ENCODE measurements at places on chromosomes 2 and 18.
A peak's percentile ranks its signal among the peaks of the same experiment; 100 is the strongest.

- no peak for DNase-seq
These were observed 26.4 kb upstream of the PGAP1 start for GRCh38 chr2:196952936-196953335.

- no peak for DNase-seq
These were observed 58.4 kb downstream of the LRPPRC start for GRCh38 chr2:43937269-43937820.

- DNase-seq, result no peak
These were observed 163.6 kb upstream of the TMEM200C start for GRCh38 chr18:6058941-6059340.

DNA sequence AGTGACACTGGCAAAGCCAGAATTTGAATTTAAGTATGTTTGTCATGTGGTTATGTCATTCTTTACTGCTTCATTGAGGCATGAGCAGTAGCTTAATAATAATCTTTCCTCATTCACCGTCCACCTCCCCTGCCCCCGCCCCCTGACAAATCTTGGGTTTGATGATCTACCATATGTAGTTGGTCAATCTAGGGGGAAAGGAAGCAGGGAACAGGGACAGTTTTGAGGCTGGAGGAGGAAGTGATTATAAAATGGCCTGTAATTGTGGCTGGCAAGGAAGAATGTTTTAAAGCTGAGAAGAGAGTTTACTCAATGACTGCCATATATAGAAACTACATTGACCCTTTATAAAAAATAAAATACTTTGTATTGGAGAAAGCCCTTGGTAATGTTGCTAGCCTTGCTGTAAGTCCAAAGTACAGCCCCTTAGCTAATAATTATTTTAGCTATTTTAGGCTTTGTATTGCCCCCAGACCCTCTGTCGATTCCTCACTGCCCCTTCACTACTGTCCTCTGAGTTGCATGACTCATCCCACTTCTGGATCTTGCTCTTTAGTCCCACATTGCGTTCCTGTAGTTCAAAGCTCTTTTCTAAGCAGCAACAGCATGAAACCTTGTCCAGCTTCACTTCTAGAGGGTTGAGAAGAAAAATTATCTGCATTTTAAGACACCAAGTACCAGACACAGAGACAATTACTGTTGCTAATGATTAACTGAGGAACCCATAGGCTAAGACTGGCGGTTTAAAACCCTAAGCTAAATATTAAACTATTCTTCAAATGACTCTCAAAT lies 38.4 kb downstream of the PELI1 start:
- no peak for DNase-seq

GRCh38 chr18:8854962-8855361 lies 149.6 kb downstream of the MTCL1 start:
- DNase-seq, result no peak

GRCh38 chr2:231821908-231822307 lies 35.7 kb downstream of the COPS7B start:
- DNase-seq, result no peak

DNA sequence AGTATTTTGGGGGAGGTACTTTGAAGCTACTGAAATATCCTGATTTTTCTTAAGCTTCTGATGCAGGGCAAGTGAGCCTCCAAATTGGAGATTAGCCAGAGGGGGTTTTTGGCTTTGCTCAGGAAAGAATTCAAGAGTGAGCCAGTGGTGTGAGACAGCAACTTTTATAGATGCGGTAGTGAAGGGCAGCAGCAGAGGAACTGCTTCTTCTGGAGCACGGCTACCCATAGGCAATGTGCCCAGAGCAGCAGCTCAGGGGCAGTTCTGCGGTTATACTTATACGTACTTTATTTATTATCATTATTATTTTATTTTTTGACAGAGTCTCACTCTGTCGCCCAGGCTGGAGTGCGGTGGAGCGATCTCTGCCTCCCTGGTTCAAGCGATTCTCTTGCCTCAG lies 19.8 kb upstream of the NT5DC4 start:
- DNase-seq, result no peak

DNA sequence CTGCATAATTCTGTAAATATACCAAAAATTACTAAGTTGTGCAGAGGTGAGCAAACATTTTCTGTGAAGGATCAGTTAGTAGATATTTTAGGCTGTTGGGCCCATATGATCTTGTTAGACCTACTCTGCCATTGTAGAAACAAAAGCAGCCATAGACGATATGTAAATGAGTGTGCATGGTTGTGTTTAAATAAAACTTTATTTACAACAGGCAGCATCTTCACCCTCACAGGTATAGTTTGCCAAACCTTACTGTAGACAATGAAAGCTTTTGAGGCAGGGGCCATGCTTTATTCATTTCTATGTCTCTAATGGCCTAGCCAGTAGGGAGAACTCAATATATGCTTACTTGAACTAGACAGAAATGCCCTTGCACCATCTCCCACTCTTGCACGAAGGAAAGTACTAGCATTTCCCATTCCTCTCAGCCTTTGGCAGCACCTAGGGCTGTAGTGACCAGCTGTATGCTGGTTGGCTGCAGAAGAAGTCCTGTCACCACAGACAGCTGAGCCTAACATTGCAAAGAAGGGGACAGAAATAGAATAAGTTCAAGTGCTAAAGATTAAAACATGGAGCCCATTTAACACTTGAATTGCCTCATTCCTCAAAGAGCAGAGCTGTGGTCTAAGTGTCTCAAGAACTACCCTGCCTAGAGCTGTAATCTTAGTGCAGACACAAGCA lies 305.1 kb upstream of the MGAT5 start:
- DNase-seq, result no peak

DNA sequence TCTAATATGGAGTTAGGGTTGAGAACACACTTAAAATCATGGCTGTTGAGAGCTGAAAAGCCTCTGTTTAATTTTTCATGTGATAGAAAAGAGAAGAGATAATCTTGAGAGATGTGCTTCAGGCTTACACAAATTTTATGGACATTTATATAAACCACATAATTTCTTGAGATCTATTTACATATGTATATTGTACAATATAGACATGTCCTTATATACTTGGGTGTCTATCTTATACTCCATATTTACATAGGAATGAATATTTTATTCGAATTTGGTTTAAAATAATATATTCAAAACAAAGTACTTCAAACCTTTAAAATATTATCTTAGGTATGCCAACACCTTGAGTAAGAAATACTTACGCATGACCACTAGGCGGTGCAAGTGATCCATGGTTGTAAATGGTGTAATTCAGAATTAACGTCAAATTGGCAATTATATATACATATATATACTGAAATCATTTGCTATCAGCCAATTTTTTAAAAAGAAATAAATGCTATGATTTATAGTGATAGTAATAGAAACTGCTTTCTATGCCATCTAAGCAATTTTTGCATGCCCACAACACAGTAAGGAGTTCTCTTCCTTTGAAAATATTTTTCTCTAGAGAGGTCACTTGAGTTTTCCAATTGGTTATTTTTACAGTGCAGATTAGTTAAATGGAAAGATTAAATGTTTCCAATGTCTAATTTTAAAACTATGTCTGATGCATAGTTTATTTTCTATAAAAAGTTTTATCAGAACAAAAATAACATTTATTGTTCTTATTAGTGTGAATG lies 37.6 kb upstream of the SPAG16 start:
- no peak for DNase-seq

- no peak for DNase-seq
These were observed 36.0 kb upstream of the ZNF396 start for GRCh38 chr18:35413163-35413511.

GRCh38 chr2:30584116-30584515 lies 137.1 kb downstream of the LCLAT1 start:
- peak; percentile 6 for DNase-seq

- no peak for DNase-seq
These were observed 79.8 kb downstream of the CIB4 start for GRCh38 chr2:26561376-26561775.

GRCh38 chr2:126886211-126886915 lies 12.3 kb upstream of the TEX51 start:
- no peak for DNase-seq

GRCh38 chr2:31937741-31938140 lies 73.1 kb downstream of the MEMO1 start:
- no peak for DNase-seq

- DNase-seq, result no peak
These were observed 1368.4 kb upstream of the CELF4 start for GRCh38 chr18:38933910-38934510.

DNA sequence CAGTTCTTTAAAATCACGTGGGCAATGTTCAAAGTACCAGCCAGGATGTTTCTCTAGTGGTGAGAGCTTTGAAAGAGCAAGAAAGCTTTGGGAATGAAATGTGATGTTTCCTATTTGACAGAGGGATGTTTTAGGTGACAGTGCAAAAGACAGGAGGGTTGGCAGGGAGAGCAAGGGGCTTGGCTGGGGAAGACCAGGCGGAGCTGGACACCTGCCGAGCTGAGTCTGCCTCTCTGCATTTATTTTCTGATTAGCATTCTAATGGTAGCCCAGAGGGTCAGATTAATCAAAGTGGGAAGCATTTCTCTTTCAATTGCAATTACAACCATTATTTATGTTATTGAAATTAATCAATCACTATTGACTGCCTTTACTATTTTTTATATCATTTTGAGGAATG lies 145.4 kb upstream of the RAB12 start:
- no peak for DNase-seq

DNA sequence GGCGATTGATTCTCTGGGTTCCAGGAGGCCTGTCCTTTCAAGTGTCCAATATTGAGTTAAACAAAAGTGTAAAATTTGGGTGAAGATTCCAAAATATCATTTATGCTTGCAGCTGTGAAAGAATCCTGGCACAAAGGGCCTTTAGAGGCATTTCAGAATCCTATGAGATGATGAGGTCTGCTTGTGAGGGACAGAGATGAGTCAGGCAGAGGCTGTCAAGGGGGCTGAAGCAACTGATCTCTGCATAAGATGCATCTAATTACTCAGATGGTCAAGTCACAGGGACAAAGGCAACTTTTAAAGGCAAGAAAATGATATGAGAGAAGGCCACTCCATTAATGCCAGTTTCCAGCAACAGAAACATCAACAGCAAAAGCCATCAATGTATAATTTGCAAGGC lies 78.8 kb downstream of the FHOD3 start:
- DNase-seq, result no peak

DNA sequence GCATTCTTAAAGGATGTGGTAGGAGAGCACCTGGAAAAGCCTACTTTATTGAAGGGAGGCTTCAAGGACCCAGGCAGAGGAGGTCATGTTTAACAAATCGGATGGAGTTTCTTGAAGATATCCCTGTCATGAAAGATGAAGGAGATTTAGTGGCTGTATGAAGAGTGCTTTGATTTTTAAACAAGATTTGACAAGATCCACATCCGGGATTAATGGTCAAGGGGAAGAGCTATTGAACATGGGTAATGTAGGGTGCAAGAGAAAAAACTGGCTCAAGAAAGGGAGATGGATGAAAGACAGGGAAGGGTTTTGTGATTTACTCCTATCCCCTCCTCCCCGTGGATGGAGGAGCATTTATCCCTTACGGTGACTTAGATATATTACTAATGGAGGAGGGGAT lies 113.1 kb upstream of the OSR1 start:
- no peak for DNase-seq

DNA sequence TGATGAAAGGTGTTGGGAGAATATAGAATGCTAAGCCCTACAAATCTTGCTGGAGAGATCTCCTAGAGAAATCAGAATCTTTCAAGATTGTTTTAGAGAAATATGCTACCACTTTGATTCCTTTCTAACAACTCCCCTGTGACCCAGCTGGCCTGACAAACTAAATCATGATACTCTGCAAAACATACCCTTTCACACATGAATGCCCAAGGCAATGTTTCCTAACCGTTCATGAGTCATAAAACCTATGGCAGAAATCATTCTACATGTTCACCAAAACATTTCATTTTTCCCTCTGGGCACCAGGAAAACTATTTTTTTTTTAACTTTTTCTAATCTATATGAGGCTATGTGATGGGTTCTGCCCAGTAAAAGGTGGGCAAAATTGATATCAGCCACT lies 77.8 kb upstream of the SETBP1 start:
- no peak for DNase-seq

GRCh38 chr2:205696331-205696926 lies 14.1 kb downstream of the NRP2 start:
- no peak for DNase-seq

DNA sequence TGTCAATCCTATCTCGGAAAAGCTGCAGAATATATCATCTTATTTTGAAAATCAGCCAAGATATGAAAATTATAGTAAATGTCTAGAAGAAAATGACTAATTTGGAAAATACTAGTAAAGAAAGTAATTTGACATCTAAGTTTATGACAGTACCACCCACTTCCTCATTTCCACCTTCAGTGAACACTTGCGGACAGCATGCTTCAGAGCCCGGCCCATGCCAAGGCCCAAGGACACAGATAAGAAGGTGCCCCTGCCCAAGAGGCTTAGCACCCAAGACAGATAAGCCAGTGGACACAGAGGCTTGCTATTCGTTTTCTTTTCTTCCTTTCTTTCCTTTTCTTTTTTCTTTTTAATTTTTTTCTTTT lies 4.8 kb upstream of the KCNG2 start:
- peak; percentile 53 for DNase-seq

DNA sequence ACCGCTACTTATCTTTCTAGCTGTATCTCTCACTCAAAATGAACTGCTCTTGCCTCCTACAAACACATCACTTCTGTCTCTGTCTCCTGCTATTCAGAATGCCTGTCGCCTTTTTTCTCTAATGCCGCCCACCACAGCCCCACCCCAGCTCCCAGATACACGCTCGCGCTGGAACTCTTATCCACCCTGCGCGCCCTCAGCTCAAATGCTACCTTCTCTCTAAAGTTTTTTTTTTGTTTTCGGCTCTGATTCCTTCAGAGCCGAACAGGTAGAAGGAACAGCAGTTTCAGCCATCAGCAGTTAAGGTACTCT lies 3.9 kb upstream of the SOS1 start:
- DNase-seq, result no peak

DNA sequence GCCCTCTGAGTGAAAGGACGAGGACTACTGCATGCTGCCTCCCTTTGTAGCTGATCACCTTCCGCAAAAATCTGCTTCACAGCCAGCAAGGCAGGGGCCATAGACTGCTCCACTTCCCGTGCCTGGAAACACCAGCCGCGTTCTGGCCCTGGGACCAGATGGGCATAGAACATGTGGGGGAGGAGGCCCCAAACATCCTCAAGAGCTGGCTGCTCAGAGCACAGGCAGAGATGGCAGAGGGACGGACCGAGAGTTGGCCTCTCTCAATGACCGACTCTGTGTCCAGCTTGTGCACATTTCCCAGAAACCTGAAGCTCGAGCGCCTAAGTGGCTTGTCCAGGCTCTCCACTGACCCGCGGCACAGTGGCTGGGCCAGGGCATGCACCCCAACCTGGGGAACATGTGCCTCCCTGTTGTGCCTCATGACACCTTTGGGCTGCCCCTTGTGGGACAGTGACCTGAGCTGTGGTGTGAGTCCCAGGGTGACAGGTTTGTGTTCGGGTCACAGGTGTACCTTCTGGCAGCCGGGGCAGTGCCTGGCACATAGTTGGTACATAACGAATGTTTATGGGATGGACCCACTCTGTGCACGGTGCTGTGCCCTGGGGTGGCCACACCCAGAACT lies 9.1 kb downstream of the KCNF1 start:
- no peak for DNase-seq

- DNase-seq, result no peak
These were observed 598.4 kb downstream of the FBXO15 start for GRCh38 chr18:73549236-73549635.

GRCh38 chr18:51273437-51273836 lies 76.0 kb upstream of the MEX3C start:
- DNase-seq, result no peak
